ENCODE measurements at places on chromosomes 6 and 20. TPM values are rescaled to one million over a fixed set of nuclear protein-coding genes. Genes with fewer than 3 reads are reported as not detected.

The OOEP gene
- total RNA-seq, result 1.1 TPM

The SSTR4 gene
- not detected for total RNA-seq

The SALL4 gene
- total RNA-seq, result 0.08 TPM

The LAMP5 gene
- total RNA-seq, result not detected

- DNase-seq, result no peak
Observed at GRCh38 chr20:40754339-40754943, 65.4 kb upstream of the MAFB start.

DNA sequence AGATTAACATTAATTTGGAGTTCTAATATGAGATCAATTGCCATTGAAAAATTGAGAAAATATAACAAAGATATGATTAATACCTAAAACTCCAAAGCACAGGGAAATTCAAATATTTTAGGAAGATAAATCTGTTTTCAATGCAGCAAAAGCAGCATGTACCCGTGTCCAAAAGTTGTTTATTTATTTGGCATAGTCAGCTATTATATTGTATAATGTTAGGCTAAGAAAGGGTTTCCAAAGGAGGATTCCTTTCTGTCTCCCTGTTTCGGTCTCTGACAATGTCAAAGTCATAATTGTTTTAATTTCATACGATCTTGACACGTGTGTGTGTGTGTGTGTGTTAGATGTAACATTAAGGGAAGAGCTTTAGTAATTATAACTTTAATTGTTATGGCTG, 914.5 kb downstream of the EYS start:
- DNase-seq, result no peak

- DNase-seq, result no peak
Observed at GRCh38 chr6:33898771-33899170, 95.0 kb upstream of the MLN start.

The SLC22A16 gene
- total RNA-seq, result not detected

DNA sequence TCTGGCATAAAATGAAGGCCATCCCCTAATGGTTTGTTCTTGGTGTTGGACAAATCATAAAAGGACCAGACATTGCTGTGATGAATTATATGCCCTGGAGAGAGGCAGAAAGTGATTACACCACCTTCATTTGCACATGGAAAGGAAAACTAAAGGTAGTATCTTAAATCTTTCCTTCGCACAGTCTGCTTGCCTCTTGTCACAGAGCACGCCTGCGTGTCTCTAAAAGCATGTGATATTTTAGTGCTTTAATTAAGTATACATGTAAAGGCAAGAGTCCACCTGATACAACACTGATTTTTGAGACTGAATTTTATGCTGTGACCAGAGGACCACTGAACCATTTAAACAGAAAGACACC, 28.8 kb upstream of the PLAGL1 start:
- DNase-seq, result no peak

The MYLK4 gene
- 0.62 TPM for total RNA-seq

DNA sequence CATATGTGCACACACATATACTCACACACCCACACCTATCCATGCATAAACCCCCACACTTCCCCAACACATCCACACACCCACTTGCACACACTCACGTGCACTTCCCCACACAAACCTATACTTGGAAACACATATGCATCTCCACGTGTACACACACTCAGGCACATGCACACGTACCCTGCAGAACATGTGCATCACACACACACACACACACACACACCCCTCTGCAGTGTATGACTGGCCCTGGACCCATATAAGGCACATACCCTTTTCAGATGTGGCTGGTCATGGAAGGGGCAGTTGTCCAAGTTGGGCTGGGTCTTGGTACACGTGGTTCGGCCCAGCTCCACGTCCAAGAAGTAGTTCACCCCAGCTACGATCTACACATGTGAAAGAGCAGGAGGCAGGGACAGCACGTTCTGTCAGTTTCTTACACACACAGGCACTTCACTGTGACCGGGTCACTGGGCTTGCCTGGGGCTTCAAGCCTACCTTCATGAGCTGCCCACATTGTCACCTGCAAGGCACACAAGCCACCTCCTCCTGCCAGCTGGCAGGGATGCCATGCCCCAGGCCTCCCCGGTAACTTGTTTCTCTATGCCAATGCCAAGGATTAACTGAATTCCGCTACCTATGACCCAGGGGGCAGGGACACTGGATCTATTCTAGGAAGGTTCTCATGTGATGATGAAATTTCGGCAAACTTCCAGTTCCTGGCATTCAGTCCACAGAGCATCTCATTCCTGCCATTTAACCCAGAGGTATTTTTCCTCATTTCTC, 2.6 kb downstream of the CST3 start:
- DNase-seq, result no peak

The AGPAT4 gene
- total RNA-seq, result 4.9 TPM

DNA sequence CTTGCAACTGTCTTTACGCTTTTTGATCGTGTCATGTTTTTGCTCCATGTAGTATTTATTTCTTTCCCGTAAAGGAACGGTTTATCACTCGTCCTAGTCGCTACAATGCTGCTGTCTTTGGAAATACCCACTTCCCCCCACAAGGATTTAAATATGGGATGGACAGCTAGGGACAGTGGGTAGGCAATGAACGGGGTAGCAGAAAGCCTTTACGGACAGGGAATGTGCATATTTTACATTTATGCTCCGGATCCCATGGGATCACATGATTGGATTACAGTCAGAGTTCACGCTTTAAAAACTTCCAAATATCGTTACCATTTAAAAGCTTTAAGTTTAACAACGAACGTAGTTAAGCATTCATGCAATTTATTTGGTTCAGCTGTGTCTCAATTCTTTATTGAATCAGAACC, 1.2 kb downstream of the HIVEP1 start:
- DNase-seq, result no peak

The JPH2 gene
- total RNA-seq, result 0.37 TPM

- DNase-seq, result no peak
Observed at GRCh38 chr20:2653556-2654383, 1.3 kb downstream of the NOP56 start.

- DNase-seq, result peak; percentile 62
Observed at GRCh38 chr20:32189691-32190615, 17.6 kb downstream of the PLAGL2 start.

- no peak for DNase-seq
Observed at GRCh38 chr20:54061101-54061881, 9.1 kb downstream of the BCAS1 start.

The FAM83C gene
- total RNA-seq, result not detected

The TRIM31 gene
- total RNA-seq, result not detected

GRCh38 chr6:111358454-111358853, 124.6 kb downstream of the REV3L start:
- no peak for DNase-seq

The TBXT gene
- not detected for total RNA-seq

The HLA-G gene
- total RNA-seq, result 1.6 TPM

The CST4 gene
- total RNA-seq, result not detected

The C6orf15 gene
- total RNA-seq, result not detected

DNA sequence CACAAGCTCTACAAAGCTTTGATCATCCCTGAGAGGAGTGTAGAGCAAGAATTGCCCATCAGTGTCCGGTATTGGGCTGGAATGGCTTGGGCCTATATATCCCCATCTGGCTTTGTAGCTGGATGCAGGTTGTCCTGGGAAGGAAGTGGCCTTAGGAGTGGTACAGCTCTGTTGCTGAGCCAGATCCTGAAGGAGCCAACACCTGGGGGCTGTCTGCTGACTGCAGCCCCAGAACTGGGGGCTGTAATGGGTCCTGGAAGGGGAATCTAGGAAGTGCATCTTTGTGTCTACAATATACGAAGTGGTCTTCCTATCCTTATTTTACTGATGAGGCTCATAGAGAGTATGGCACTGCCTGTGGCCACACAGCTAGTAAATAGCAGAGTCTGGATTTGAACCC, 145.9 kb downstream of the CDC5L start:
- DNase-seq, result no peak

DNA sequence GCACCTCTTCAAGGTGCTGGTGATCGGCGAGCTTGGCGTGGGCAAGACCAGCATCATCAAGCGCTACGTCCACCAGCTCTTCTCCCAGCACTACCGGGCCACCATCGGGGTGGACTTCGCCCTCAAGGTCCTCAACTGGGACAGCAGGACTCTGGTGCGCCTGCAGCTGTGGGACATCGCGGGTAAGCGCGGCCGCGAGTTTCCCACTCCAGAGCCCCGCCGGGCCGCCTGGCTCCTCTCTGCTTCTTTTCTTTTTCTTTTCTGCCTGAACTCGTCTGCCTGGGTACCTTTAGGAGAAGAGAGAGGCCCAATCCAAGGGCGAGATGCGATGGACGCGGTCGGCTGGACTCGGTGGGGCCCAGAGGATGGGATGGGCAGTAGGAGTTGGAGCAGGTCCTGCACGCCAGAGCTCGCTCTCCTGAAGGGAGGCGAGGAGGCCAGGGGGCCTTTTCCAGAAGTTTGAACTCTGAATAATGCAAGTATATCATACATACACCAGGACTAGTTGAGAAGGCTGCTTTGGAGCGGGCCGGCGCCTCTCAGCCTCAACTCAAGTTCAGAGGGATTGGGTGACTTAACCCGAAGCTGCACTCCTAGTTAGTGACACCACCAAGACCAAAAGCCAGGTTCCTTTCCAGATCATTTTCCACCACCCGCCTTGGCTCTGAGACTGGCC, 445 bp downstream of the RAB32 start:
- peak; percentile 27 for DNase-seq

DNA sequence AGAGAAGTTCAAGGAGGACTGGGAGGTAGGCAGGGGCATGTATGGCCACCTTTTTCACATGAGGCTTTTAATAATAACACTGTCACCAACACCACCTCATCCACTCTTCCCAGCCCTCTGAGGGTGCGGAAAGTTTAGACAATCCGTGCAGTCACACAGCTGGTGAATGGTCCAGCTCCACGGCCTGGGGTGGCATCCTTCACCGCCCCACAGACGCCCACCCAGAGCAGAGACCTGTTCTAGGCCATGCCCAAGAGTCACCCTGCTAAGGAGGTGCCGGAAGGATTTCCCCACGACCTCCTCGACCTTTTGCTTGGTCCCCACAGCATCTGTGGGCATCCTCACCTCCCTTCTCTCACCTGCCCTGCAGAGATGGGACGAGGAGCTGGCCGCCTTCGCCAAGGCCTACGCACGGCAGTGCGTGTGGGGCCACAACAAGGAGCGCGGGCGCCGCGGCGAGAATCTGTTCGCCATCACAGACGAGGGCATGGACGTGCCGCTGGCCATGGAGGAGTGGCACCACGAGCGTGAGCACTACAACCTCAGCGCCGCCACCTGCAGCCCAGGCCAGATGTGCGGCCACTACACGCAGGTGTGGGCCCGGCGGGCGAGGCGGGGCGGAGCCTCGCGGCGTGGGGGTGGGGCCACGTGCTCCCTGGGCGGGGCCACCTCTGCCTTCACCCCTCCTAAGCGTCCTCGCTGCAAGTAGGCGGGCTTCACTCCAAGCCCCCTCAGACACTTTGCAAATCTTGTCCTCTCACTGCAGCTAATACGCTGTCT, 4.4 kb downstream of the PI16 start:
- DNase-seq, result no peak

DNA sequence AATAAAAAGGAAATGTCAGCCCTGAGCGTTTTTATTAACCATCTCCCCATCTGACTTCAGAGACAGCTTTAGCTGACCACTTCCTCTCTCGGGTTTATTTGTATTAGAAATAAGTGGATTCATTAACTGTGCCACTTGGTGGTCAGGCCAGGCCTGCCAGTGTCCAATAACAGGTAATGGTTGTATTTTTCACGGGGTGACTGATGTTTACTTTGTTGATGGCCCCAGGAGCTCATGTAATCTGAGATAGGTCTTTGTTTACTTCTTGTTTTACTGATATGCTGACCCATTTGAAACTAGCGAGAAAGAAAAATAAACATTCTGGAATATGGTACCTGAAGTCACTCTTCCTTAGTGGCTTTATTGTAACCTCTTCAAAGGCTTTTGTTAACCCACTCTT, 504.3 kb upstream of the SLC35B3 start:
- DNase-seq, result no peak

- no peak for DNase-seq
Observed at GRCh38 chr6:170237999-170238740, 52.7 kb downstream of the DLL1 start.
